Ovary (tissue), 10 donors: ENCODE measurements at places on chromosomes 5 and 9. TPM values are rescaled to one million over a fixed set of nuclear protein-coding genes. Genes with fewer than 3 reads are reported as not detected.

Gene PCDHGB2
- 7.3 TPM for total RNA-seq

Gene CTSV
- not detected for total RNA-seq

Gene FBP2
- total RNA-seq, result not detected

Gene MYMK
- not detected for total RNA-seq

Gene IL13
- not detected for total RNA-seq

Gene CDC25C
- not detected for total RNA-seq

Gene CCDC180
- 8.4 TPM for total RNA-seq

Gene NUTM2G
- total RNA-seq, result not detected

Gene FBN2
- total RNA-seq, result 1.2 TPM

Gene ORM2
- not detected for total RNA-seq

- no peaks in the 10 kb centered on the region for H3K4me1 ChIP-seq
- no peaks in the 10 kb centered on the region for H3K36me3 ChIP-seq
- H3K27me3 ChIP-seq, result no peaks in the 10 kb centered on the region
- H3K4me3 ChIP-seq, result no peak overlapping the region
Observed at GRCh38 chr5:101643794-101644193, 652.3 kb downstream of the SLCO4C1 start.

DNA sequence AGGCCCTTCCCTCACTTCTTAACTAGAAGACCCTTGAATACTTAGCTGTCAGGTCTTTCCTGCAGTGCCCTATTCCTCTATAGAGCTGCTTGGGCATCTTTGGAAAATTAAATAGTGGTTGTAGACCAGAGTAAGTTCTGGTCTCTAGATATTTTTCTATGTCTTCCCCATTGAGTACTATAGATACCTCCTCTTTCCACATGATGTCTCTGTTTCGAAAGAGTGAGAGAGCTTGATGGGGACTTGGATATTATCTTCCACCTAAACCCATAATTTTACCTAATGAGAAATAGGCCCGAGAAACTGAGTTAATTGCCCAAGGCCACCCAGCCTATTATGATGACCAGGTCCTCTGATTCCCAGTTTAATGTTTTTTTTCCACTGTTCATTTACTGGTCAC, 40.2 kb downstream of the SPEF2 start:
- no peak overlapping the region for H3K27ac ChIP-seq
- no peaks in the 10 kb centered on the region for H3K36me3 ChIP-seq
- no peak for DNase-seq

GRCh38 chr5:65925044-65925600, 1.3 kb upstream of the ERBIN start:
- no peaks in the 10 kb centered on the region for H3K4me1 ChIP-seq
- no peak for DNase-seq
- peak overlapping the region; percentile 62 for H3K4me3 ChIP-seq
- peak overlapping the region; percentile 96 for H3K27ac ChIP-seq

DNA sequence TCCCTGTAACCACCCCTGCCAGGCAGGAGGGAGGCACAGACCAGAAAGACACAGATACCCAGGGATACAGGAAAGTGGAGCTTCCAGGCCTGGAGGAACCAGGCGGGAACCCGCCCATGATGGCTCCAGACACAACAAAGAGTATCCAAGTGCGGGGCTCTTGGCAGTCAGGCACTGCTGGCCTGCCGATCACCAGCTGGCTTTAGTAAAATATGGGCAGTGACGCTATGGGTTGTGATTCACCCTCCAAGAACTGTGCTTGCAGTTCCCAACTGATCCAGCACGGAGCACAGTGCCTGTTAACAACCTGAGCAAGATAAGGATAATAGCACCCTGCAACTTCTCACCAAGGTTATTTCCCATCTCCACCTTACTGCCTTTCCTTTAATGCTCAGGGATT, 463.3 kb downstream of the IRX1 start:
- no peaks in the 10 kb centered on the region for H3K36me3 ChIP-seq
- no peaks in the 10 kb centered on the region for H3K27me3 ChIP-seq
- no peak overlapping the region for H3K27ac ChIP-seq
- H3K4me3 ChIP-seq, result no peak overlapping the region
- H3K4me1 ChIP-seq, result no peaks in the 10 kb centered on the region
- no peak for DNase-seq

- no peaks in the 10 kb centered on the region for H3K27me3 ChIP-seq
- H3K36me3 ChIP-seq, result no peaks in the 10 kb centered on the region
- no peak for DNase-seq
- H3K27ac ChIP-seq, result no peak overlapping the region
- H3K4me1 ChIP-seq, result peaks cover 7% of the 10 kb centered on the region
- no peak overlapping the region for H3K4me3 ChIP-seq
Observed at GRCh38 chr5:150298701-150299451, 3.8 kb downstream of the ARSI start.

GRCh38 chr5:176528301-176528700, 8.9 kb downstream of the RNF44 start:
- no peak overlapping the region for H3K27ac ChIP-seq
- no peak for DNase-seq
- no peaks in the 10 kb centered on the region for H3K36me3 ChIP-seq
- no peak overlapping the region for H3K4me3 ChIP-seq

DNA sequence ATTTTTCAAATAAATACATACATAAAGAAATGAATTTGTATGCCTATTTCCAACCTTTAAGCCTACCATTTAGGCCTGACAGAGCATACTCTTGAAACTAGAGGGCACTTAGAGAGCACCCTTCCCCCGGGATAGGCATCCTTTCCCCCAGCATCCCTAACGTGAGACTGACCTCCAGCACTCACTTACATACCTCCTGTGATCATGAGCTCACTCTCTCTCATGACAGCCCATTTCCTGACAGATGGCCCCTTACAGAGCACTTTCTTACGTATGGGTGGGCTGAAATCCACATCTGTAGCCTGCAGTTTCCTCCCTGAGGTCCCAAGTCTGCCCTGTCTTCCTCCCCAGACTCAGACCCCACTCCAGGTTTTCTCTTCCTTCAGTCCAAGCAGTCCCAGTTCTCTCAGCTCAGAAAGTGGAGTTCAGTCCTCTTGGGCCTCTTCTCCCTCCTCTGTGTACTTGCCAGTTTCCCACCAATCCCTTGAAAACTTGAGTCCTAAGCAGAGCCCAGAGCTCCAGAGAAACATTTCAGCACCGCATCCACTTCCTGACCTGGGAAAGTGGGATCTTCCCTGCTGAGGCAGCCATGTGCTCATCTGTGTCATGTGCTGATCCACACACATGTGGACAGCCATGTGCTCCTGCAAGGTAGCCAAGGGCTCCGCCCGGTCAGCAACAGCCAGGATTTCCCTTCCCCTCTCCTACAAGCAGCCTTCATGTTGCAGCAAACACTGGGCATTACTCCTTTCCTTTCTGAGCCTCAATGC, 2.2 kb upstream of the CDX1 start:
- H3K36me3 ChIP-seq, result no peaks in the 10 kb centered on the region
- H3K4me1 ChIP-seq, result peaks cover 18% of the 10 kb centered on the region
- no peaks in the 10 kb centered on the region for H3K27me3 ChIP-seq

DNA sequence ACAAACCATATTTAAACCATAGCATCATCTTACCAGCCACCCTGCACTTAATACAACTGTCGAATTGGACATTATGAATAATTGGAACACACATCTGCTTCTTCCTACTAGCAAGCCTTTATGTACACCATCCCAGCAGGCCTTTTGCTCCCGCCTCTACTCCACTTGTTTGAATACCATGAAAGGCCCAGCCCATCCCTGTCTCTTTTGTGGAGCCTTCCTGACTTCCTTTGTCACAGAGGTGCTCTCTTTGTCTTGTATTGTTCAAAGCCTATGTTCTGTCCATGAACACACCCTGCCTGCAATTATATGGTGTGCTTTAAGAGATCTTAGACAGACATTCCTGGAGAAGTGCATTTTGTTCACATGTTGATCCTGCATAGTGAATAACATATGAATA, 465.7 kb downstream of the DIRAS2 start:
- no peak overlapping the region for H3K27ac ChIP-seq
- H3K4me3 ChIP-seq, result no peak overlapping the region
- no peaks in the 10 kb centered on the region for H3K36me3 ChIP-seq
- no peak for DNase-seq

- no peak for DNase-seq
- no peak overlapping the region for H3K27ac ChIP-seq
- H3K4me1 ChIP-seq, result no peaks in the 10 kb centered on the region
- H3K36me3 ChIP-seq, result no peaks in the 10 kb centered on the region
- no peaks in the 10 kb centered on the region for H3K27me3 ChIP-seq
Observed at GRCh38 chr5:109365653-109366052, 44.1 kb downstream of the PJA2 start.

DNA sequence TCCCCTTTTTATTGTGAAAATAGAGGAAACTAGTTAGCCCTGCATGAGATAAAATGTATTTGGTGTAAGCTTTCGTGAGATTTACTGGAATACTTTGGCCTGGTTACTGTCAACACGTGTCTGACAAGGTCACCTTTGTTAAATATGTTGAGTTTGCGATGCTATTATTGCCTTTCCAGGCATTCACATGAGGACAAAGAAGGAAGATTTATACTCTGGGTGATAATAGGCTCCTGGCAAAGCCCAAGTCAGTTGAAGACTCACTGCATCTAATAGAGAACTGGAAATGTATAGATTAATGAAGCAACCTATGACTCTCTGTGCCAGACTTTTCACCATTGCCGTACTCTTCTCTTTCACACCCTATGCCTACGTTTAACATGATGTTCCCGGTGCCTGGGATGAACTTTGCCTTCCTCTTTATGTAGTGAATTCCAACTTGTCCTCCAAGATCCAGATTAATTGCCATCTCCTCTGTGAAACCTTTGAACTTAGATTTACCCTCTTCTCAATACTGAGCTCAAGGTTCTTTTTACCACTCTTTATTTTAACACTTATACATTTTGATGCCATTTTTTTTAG, 33.9 kb downstream of the ITGA2 start:
- DNase-seq, result no peak
- no peaks in the 10 kb centered on the region for H3K36me3 ChIP-seq
- H3K27me3 ChIP-seq, result no peaks in the 10 kb centered on the region
- no peak overlapping the region for H3K27ac ChIP-seq
- no peaks in the 10 kb centered on the region for H3K4me1 ChIP-seq

- H3K4me1 ChIP-seq, result peaks cover 19% of the 10 kb centered on the region
- no peak overlapping the region for H3K4me3 ChIP-seq
- H3K27ac ChIP-seq, result peak overlapping the region; percentile 49
- H3K27me3 ChIP-seq, result no peaks in the 10 kb centered on the region
- DNase-seq, result no peak
- H3K36me3 ChIP-seq, result no peaks in the 10 kb centered on the region
Observed at GRCh38 chr9:89732295-89732938, 127.6 kb downstream of the GADD45G start.

- H3K4me1 ChIP-seq, result no peaks in the 10 kb centered on the region
- no peaks in the 10 kb centered on the region for H3K27me3 ChIP-seq
- H3K4me3 ChIP-seq, result no peak overlapping the region
- H3K27ac ChIP-seq, result no peak overlapping the region
Observed at GRCh38 chr9:37925786-37926736, 22.1 kb upstream of the SLC25A51 start.

DNA sequence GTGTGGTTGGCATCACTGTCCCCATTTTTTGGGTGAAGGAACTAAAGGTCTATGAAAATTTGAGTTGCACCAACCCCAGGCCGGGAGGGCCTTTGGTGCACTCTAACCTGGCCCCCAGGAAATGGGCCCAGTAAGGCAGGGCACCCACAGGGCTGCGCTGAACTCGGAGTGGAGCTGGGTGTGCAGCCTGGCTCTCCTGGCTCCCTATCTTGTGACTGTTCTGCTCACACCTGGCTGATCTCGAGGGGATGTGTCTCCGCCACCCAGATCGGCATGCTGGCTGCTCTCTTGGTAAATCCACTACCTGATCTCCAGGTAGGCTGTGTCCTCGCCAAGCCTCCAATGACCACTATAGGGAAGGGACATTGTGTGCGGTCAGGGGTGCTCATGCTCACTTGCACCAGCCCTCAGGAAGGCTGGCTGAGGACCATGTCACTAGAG, 259.8 kb downstream of the NSG2 start:
- no peak for DNase-seq
- H3K4me3 ChIP-seq, result no peak overlapping the region
- peaks cover 4% of the 10 kb centered on the region for H3K4me1 ChIP-seq
- H3K27me3 ChIP-seq, result no peaks in the 10 kb centered on the region

GRCh38 chr5:76084496-76085242, 1.5 kb downstream of the SV2C start:
- H3K27ac ChIP-seq, result no peak overlapping the region
- H3K4me1 ChIP-seq, result no peaks in the 10 kb centered on the region
- no peaks in the 10 kb centered on the region for H3K36me3 ChIP-seq
- H3K4me3 ChIP-seq, result no peak overlapping the region

GRCh38 chr5:25573691-25574090, 928.9 kb upstream of the CDH10 start:
- DNase-seq, result no peak
- no peak overlapping the region for H3K27ac ChIP-seq
- H3K27me3 ChIP-seq, result no peaks in the 10 kb centered on the region
- no peaks in the 10 kb centered on the region for H3K4me1 ChIP-seq
- no peaks in the 10 kb centered on the region for H3K36me3 ChIP-seq

DNA sequence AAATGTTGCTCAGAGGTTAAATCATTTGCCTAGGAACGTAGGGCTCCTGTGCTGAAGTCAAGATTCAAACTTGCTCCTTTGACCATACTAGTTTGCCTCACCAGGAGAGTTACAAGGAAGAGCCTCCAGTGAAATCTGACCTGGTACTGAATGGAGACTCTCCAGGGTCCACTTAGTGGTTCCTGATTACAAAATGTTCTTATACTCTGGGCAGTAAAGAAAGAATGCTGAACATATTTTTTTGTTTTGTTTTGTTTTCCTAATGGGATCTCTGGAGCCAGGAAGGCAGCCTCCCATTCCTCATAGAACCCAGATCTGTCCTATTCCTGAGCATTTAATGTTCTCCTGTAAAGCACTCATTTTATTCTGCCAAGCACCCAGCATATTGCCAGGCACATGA, 256.5 kb upstream of the CLINT1 start:
- no peaks in the 10 kb centered on the region for H3K4me1 ChIP-seq
- no peak for DNase-seq
- H3K27ac ChIP-seq, result no peak overlapping the region
- no peak overlapping the region for H3K4me3 ChIP-seq

DNA sequence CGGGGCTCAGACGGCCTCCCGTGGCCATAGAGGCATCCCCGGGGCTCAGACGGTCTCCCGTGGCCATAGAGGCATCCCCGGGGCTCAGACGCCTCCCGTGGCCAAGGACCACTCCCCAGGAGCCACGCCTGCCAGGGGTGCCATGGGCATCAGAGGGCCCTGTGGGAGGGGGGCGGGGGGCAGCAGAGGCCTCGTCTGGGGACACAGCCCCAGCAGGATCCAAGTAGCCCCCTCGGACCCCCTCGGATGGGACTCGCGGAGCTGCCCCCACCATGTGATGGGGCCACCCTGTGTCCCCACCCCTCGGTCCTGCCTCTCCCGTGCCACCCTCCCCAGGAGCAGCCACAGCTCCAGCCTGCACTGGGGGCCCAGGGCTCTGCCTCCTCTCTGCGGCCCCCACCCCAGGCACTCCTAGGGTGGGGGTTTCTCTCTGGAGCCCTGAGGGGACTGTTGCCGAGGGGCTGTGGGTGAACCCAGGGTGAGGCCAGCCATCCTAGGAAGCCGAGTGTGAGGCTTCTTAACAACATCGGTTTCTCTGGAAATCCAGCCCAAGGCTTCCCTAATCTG, 2.5 kb downstream of the ENTPD8 start:
- DNase-seq, result no peak
- H3K4me3 ChIP-seq, result no peak overlapping the region
- no peaks in the 10 kb centered on the region for H3K36me3 ChIP-seq
- no peak overlapping the region for H3K27ac ChIP-seq
- H3K4me1 ChIP-seq, result peaks cover 7% of the 10 kb centered on the region

- no peaks in the 10 kb centered on the region for H3K27me3 ChIP-seq
- DNase-seq, result no peak
- H3K27ac ChIP-seq, result no peak overlapping the region
- no peaks in the 10 kb centered on the region for H3K36me3 ChIP-seq
- no peak overlapping the region for H3K4me3 ChIP-seq
Observed at GRCh38 chr9:1443450-1443849, 393.3 kb downstream of the DMRT2 start.
